ENCODE measurements at places on chromosomes 12 and 14.
A peak's percentile ranks its signal among the peaks of the same experiment; 100 is the strongest.

DNA sequence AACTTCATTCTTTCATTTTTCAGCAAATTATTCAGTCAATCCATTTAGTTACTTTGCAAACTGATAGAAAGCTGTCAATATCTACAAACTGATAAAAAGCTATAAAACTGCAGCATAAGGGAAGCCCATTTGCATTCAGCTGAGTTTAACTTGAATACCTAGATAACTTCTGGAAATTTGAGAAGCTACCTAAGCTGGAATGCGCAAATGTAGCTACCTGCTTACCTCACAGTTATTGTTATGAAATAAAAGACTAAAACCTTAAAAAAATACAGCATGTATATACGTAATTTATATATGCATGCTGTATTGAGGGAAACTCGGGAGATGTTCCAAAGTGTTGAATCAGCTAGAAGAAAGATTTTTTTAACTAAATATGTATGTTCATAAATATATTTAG, 94.4 kb downstream of the SYT1 start:
- DNase-seq = no peak

GRCh38 chr14:55583942-55584468, 4.0 kb downstream of the KTN1 start:
- DNase-seq = no peak

DNA sequence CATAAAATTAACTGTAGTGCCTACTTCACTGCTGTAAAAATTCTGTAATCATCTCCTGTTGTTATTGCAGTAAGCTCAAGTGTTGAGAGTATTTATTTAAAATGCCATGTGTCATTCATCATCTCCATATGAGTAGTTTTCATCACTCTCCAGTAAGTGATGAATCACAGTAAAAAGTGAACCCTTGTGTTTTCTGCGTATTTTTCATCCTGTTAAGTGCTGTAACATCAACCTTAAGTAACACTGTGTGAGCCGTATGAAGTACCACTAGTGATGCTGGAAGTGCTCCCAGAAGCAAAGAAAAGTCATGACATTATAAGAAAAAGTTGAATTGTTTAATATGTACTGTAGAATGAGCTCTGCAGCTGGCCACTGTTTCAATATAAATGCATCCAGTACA, 55.4 kb downstream of the SLCO1B3 start:
- DNase-seq = no peak

- DNase-seq = no peak
Measured at GRCh38 chr12:118553856-118554504, 177.6 kb downstream of the SUDS3 start.

DNA sequence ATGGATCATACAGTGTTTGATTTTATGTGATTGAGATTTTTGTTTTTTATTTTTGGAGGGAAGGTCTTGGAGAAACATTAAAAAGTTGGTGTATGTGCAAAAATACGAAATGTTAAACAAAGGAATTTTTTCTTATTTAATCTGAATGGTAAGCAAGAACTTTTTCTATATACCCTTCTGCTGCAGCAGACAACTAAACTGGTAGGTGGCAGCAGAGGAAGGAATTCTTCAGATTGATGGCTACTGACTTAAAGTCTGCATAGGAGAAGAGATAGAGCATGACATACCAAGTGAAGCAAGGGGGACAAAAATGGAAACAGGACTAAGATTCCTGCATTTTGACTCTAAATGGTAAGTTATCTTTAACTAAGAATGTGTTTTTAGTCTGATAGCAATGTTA, 42.0 kb upstream of the A2ML1 start:
- DNase-seq = no peak

DNA sequence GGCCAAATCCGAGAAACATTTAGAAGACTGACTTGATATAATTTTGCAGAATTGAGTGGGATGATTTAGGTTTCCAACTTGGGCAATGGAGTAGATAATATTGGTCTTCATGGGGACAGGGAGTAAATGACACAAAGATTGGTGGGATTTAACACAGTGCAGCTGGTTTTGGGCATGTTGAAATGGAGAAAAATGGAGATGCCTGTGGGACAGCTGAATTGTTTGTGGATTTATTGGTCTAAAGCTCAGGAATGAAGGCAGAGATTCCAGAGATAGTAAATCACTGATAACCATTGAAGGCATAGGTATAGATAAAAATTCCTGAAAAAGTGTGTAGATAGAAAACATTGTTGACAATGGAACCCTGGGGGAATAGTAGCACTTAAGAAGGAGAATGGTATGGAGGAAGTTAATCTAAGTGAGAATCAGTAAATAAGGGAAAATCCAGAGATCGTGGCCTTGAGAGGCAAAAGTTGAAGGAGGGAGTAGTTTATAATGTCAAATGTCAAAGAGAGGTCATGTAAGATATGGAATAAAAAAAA, 120.9 kb upstream of the ATP2B1 start:
- no peak for DNase-seq

DNA sequence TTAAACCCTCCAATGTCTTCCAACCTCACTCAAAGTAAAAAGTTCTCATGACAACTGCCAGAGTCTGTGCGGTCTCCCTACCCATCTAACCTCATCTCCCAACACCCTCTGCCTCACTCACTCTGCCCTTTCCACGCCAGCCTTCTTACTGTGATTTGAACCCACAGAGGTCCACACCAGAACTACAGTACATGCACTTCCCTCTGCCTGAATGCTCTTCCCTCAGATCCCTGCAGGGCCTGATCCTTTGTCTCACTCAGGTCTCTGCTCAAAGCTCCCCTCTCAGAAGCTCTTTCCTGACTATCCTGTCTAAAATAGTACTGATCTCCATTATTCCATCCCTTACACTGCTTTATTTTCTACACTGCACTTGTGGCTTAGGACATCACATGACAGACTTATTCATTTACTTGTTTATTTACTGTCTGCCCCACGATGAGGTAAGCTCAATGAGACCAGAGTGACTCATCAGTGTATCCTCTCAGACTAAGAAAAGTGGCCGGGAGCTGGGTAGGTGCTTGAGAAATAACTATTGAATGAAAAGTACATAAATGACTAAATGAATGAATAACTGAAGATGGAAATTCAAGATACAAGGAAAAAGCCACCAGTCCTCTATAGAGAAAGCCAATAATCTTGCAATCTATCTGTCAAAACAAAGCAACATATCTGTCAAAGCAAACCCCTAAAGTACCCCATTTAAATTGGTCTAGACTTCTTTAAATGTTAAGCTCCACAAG, 17.1 kb downstream of the POMT2 start:
- DNase-seq = no peak

- no peak for DNase-seq
Measured at GRCh38 chr12:12898136-12898717, 6.9 kb downstream of the GPRC5A start.

DNA sequence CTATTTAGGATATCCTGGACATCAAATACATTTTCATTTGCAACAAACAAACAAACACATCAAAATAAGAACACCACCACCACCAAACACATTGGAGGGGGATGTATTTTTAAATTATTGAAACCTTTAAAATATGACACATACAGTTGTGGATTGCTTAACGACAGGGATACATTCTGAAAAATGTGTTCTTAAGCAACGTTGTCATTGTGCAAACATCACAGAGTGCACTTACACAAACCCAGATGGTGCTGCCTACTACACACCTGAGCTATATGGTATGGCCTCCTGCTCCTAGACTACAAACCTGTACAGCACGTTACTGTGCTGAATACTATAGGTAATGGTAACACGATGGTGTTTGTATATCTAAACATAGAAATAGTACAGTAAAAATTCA, 19.4 kb downstream of the PYGL start:
- no peak for DNase-seq

GRCh38 chr12:117867348-117867747, 101.4 kb downstream of the KSR2 start:
- DNase-seq = no peak

DNA sequence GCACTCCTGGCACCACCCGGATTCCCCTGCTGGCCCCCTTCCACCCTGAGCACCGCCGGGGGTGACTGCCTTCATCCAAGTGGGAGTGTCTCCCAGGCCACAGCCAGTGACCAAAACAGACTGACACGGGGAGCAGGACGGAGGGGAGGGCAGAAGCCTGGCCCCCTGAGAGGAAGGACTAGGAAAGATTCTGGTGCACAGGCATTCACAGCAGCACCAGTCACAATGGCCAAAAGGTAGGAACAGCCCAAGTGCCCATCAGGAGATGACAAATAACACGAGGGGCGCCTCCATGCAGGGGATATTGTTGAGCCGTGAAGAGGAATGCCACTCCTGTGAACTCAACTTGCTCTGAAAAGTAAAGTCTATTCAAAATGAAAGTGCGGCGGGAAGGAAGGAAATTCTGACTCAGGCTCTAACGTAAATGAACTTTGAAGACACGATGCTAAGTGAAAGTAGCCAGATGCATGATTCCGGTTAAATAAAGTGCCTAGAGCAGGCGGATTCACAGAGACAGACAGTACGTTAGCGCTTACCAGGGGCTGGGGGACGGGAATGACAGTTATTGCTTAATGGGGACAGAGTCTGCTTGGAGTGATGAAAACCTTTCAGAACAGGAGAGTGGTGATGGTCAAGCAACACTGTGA, 146.1 kb upstream of the NCOR2 start:
- peak; percentile 13 for DNase-seq

DNA sequence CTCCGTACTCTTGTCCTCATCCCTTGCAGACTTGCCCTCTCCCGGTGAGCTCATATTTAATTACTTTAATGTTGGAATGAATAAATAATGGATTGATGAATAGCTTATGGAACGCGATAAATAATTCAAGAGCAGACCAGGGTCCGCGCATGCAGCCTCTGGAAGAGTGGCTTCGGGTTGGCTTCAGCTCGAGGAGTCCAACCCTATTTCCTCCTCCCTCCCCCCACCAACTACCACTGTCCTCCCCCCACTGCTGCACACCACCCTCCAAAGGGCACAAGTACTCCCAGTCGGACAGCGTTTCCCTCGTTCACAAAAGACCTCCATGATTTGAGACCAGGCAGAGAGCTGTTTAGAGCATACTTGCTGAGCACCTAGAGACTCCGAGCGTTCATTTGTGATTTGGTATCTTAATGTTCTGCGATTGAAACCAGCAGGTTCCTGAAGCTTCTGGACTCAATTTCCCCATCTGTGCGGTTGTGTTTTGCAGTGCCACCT, 647 bp upstream of the SIX1 start:
- no peak for DNase-seq

GRCh38 chr14:85186082-85186481, 343.9 kb upstream of the FLRT2 start:
- DNase-seq = no peak

DNA sequence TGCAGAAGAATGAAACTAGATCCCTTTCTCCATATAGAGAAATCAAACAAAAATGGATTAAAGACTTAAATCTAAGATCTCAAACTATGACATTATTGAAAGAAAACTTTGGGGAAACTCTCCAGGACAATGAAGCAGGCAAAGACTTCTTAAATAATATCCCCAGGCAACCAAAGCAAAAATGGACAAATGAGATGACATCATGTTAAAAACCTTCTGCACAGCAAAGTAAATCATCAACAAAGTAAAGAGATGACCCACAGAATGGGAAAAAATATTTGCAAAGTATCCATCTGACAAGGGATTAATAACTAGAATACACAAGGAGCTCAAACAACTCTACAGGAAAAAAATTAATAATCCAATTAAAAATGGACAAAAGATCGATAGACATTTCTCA, 101.0 kb downstream of the RALGAPA1 start:
- no peak for DNase-seq

- no peak for DNase-seq
Measured at GRCh38 chr14:105392131-105393090, 5.9 kb upstream of the TEX22 start.

DNA sequence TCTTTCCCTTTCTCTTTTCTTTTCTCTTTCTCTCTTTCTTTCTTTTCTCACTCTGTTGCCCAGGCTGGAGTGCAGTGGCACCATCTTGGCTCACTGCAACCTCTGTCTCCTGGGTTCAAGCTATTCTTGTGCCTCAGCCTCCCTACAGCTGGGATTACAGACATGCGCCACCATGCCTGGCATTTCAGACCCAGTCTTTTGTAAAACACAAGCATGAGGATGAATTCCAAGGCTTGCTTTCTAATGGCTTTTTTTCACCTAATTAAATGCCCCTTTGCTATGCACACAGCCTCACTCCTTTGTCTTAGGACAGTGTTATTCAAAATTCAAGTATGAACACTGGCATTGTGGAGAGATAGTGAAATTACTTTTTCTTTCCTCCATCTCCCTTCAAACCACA, 6.0 kb upstream of the SLC38A2 start:
- DNase-seq = no peak

- no peak for DNase-seq
Measured at GRCh38 chr12:124395986-124396385, 101.1 kb downstream of the RFLNA start.

GRCh38 chr14:35506461-35506860, 27.5 kb upstream of the INSM2 start:
- no peak for DNase-seq

GRCh38 chr14:25909045-25909747, 688.6 kb downstream of the NOVA1 start:
- DNase-seq = no peak

DNA sequence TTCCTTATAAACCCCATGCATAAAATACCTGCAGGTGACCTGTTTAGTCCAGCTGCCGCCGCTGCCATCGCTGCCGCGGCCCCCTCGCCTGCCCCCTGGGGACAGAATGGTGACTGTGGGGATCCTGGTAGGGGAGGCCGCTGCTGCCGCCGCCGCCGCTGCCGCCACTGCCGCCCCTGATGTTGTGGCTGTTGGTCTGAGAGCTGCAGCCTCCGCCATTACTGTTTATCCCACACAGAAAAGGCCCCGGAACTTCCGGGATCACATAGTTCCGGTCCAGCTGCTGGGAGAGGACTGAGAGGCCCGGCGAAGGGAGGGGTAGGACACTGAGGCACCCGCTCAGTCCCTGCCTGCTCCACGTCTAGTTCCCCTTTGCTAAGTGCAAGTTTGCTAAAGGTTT, 244.9 kb downstream of the C12orf50 start:
- no peak for DNase-seq

- DNase-seq = no peak
Measured at GRCh38 chr12:122909442-122910288, 13.7 kb upstream of the VPS37B start.

DNA sequence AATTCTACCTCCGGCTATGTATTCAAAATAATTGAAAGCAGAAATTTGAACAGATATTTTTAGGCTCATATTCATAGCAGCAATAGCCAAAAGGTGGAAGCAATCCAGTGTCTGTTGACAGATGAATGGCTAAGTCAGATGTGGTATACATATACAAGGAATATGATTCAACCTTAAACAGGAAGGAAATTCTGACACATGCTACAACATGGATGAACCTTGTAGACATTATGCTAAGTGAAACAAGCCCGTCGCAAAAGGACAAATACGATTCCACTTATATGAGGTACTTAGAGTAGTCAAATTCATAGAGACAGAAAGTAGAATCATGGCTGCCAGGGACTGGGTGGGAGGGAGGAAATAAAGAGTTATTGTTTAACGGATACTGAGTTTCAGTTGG, 331.6 kb downstream of the PCNX1 start:
- DNase-seq = no peak

Data from CD8-positive, alpha-beta memory T cell (primary cell).